ENCODE measurements at places on chromosomes 7 and 10.
A peak's percentile ranks its signal among the peaks of the same experiment; 100 is the strongest.

- no peak for DNase-seq
Measured at GRCh38 chr7:84247591-84247990, 53.0 kb upstream of the SEMA3A start.

DNA sequence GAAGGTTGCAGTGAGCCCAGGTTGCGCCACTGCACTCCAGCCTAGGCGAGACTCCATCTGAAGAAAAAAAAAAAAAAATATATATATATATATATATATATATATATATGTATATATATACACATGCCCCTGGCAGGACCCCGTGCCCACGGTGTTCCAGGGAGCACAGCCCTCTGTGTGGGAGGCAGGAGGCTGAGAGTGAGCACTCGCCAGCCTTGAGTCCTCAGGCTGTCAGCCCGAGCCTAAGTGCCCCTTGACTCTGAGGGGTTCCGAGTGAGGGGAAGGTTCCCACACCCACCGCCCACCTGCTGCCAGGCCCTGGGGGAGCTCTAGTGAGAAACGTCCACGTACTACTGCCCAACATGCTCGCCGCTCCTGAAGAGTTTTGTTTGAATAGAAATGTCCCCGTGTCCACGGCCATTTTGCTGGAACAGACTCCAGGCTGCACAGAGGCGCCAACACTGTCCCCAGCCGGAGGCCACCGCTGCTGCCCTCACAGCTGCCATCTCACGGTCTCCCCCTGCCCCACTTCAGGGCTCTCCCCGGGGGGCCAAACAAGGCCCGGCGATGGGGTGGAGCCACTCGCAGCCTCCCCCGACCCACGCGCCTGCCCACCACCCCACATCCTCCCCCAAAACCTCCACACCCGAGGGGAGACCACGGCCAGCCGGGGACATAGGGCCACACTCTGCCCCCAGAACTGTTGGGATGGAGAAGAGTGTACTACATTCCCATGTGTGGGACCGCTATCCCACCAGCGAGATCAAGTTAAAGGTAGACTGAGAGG, 62.8 kb upstream of the EBF3 start:
- no peak for DNase-seq

DNA sequence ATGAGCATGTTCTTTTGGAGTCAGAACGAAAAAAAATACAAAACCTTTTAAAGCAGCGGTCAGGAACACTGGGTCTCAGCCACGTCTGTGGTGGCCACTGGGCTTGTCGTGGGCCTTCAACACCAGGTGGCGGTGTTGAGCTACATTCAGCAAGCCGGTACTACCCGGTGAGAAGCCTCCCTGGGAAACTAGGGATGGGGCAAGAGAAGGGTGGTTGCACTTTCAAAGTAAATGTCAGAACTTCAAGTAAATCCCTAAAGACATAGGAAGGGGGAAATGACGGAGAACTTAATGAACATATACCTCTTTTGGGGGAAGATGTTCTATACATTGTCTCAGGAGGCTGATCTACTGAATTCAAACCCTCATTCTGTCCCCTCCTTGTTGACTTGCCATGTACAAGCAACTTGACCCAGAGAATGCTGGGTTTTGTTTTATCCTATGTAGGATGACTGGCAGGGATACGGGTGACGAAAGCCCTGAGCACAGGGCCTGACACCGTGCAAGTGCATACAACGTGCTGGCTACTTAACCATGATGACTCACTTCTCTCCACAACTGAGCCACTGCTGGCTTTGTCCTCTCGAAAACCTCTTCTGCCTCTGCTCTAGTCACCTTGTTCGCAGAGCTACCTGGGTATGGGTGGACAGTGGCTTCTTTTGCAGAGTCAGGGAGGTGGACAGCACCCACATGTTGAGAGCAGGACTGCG, 49.0 kb upstream of the BAMBI start:
- peak; percentile 52 for DNase-seq

GRCh38 chr10:48681740-48682139, 2.9 kb upstream of the WDFY4 start:
- no peak for DNase-seq

GRCh38 chr10:113436851-113437250, 116.0 kb upstream of the HABP2 start:
- no peak for DNase-seq

DNA sequence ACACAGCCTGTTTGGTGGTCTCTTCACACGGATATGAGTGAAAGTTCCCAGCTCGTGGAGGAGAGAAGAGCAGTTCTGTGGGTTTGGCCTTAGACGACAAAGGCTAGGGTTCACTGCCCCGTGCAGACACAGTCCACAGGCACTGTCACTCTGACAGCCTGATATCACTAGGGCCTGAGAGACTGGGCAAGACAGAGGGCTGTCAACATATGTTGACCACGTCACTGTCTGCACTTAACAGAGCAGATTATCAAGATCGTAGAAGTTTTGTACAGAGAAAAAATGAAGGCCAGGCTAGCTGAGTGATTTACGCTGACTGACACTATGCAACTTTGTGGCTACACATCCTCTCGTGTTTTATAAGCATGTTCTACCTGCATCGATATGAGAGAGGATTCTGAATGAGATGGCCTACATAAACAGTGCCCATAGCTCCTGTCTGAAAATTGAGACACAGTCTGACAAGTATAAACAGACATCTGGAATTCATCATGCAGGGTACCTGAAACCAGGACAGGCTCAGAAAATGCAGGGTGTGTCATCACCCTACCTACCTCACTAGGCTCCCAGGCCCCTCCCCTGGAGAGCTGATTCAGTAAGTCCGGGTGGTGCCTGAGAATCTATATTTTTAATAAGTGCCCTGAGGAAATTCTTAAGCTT, 120.0 kb downstream of the SGMS1 start:
- DNase-seq = no peak

- no peak for DNase-seq
Measured at GRCh38 chr10:123390332-123390731, 236.1 kb downstream of the BUB3 start.

- DNase-seq = no peak
Measured at GRCh38 chr7:141071260-141071854, 2.5 kb upstream of the TMEM178B start.

- no peak for DNase-seq
Measured at GRCh38 chr10:35934642-35934995, 292.5 kb upstream of the FZD8 start.

GRCh38 chr7:44277851-44278250, 47.5 kb downstream of the CAMK2B start:
- no peak for DNase-seq

DNA sequence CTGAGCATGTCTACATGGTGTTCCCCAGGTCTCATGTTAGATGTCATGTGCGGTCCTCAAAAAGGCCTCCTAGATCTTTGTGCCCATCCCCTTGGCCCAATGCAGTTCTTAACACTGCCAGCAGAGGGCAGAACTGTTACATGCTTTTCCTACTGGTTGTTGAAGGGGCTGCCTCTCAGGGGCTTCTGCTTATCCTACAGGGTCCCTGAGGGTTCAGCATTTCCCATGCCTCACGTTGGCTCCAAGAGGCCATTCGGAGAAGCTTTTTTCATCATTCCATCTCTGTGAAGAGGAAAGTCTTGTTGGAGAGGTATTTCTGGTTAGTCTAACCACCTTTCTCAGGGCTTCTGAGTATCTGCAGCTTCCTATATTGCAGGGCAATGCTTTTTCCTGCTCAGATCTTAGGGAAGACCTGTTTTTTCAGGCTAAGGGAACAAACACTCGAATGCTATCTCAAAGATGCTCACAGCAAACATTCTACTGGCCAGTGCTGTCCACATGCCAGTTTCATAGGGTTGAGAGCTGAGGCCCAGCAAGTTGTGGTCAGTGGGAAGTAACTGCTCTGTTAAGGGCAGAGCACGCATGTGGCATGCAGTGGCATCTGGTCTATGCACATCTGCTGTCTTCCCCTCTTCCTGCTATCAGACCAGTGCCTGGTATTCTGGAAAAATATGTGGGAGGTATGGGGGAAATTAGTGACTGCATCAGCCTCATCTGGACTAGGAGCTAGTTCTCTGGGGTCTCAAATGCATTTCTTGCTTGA, 31.5 kb downstream of the MBL2 start:
- peak; percentile 15 for DNase-seq

DNA sequence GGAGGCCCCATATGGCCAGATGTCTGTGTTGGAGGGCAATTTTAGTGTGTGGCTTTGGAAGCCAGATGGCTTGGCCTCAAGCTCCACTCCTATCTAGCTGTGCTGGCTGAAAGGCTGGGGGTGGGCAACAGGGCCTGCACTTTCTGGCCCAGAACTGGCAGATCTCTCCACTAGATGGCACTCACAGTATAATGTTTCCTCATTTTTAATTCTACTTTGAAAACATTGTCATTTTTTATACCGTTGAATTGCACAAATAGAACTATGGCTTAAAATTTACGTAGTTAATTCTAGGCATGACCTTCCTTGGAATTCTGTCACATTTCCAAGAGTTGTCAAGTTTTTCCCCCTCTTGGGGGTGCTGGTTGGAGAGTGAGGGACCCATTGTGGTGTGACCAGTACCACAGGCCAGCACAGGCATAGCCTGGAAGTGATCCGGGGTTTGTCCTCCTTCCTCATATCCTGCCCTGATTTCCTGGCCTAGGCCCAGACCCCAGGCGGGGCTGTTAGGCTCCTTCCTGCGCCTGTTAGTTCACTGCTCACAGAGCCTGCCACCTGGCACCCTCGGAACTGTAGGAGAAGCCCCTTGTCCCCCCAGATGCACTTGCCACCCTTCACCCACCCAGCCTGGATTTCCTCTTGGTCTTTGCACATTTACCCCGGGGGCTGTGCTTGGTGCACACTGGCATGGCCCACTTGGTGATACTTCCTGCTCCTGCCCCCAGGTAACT, 52.8 kb downstream of the ARHGAP22 start:
- peak; percentile 32 for DNase-seq

DNA sequence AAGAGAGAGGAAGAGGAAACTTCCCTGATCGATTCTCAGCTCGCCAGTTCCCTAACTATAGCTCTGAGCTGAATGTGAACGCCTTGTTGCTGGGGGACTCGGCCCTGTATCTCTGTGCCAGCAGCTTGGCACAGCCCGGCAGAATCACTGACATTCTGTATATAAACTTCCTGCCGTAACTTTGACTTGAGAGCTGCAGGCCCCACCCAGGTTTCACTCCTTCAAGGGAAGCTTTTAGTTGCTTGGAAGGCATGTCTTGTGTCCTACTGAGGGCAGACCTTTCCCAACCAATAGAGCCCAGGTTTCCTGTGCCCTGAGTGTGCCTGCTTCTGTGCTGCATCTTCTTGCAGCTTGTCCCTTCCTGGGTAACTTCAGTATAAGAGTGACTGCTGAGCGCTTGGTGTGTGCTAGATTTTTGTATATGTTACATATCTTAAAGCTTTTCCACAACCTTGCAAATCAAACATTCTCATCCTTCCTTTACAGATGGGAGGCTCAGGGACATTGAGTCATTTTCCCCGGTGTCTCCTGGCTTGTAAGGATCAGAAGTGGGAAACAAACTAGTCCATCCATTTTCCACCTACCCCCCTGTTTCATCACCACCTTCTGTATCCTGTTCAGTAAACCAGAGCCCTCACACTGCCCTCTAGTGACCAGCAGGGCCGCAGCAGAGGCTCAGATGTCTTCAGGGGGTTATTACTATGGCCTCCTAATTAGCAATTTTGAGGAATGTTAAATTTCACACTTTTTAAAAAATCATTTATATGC, 225.2 kb upstream of the PRSS58 start:
- DNase-seq = peak; percentile 59

DNA sequence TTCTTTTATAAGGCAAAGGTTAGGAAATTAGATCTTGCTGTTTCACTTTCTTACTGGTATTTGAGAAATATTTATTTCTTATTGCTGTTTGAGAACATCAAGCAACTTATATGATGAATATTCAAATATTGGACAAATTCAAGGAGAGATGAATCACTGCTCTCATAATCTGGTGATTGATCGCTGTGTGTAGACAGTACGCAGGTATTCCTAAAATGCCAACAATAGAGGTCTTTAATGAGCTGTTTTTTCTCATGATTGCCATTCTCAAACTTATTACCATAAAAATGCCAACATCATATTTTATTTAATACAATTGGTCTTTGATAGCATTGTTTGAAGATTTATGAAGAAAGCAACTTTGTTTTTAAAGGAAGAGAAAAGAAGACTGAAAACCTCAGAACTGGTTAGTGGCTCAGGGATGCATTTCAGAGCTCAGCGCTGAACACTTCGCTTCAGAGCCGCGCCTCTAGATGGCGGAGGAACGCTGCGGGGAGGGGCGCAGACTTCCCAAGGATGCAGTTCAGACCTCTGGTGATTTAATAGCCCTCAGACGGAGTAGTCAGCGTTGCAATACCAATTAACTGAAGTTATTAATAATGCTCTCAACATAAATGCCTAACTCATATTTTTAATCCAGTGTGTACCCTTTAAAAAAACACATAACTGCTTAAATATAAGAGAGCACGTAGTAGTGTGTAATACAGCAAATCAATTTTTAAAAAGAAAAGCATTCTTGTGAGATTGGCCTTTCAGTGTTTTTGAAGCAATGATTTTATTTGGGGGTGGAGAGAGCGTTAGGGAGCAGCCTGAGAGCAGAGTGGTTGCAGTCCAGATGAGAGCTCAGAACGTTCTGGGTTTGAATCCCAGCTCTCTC, 38.5 kb upstream of the STEAP4 start:
- no peak for DNase-seq

GRCh38 chr7:17205910-17206309, 92.5 kb upstream of the AHR start:
- DNase-seq = no peak

GRCh38 chr10:99431190-99431760, 851 bp upstream of the GOT1 start:
- peak; percentile 27 for DNase-seq

- DNase-seq = no peak
Measured at GRCh38 chr10:98460837-98461499, 14.2 kb upstream of the HPS1 start.

DNA sequence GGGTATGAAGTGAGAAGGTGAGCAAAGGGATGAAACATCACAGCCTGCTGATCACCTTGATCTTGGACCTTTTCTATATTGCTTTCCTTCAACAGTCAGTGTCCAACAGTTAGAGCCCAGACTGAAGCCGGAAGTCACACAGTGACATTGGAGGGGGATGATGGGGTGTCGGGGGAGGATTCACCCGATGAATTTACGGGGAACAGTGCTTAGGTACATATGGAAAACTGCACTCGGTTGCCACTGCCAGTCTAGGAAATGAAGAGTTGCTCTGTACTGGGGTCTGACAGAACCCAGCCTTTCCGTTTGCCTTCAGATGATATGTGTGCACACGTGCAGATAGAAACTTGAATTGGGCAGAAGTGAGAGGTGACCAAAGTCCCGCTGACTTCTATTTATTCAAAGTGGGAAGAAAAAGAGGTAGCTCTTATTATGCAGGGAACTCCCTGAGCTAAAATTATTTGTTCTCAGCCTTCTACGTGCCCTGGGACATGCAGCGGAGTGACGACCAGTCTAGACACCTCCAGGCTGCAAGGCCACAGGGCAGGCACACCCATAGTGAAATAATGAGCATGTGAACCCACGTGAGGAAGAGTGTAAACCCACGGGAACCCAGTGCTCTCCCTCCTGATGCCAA, 107.2 kb upstream of the INHBA start:
- peak; percentile 49 for DNase-seq

GRCh38 chr7:2271273-2272026, 29.4 kb downstream of the NUDT1 start:
- DNase-seq = no peak
